ENCODE measurements at places on chromosomes 7 and 10.

- DNase-seq = no peak
These were observed 47.9 kb upstream of the ITPRID1 start for GRCh38 chr7:31466036-31466435.

GRCh38 chr10:33157103-33157502, 177.4 kb downstream of the NRP1 start:
- DNase-seq = no peak

DNA sequence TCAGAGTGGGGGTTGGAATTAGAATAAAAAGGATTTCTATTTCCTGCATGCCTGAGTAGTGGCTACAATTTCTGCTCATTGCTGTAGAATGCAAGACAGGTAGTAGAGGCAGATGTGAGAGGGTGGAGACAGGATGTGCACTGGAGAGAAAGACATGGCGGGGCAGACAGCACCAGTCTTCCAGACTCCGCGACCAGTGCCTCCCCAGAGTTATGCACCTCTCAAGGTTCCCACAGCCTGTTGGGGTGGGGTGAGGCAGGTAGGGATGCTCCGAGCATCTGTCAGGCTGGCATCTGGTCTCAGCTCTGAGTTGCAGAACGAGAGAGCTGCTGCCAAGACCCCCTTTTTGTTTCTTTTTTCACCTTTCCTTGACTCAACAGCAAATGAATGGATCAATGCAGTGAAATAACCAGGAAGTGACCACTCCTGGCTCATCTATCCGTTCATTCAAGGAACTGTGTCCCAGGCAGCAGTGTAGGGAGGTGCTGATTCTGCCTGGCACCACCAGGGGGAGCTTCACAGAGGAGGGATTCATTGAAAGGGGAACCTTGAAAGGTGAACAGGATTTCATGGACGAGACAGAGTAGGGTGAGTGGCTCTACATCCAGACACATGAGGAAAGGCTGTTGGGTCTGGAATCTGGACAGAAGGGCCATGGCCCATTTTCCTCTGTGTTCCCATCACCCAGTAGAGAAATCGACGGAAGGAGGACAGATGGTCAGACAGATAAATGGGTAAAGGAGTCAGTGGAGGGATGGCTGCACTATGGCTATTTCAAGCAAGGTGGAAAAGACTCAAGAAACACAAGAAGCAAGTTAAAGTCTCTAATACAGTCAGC, 17.2 kb upstream of the SLC18A3 start:
- DNase-seq = no peak

- DNase-seq = no peak
These were observed 35.2 kb upstream of the STOX1 start for GRCh38 chr10:68792115-68792514.

- DNase-seq = no peak
These were observed 52.0 kb downstream of the PAXIP1 start for GRCh38 chr7:154950960-154951359.

GRCh38 chr7:13333371-13333770, 645.9 kb downstream of the ARL4A start:
- DNase-seq = no peak

GRCh38 chr10:58856508-58857240, 319.8 kb upstream of the PHYHIPL start:
- no peak for DNase-seq

DNA sequence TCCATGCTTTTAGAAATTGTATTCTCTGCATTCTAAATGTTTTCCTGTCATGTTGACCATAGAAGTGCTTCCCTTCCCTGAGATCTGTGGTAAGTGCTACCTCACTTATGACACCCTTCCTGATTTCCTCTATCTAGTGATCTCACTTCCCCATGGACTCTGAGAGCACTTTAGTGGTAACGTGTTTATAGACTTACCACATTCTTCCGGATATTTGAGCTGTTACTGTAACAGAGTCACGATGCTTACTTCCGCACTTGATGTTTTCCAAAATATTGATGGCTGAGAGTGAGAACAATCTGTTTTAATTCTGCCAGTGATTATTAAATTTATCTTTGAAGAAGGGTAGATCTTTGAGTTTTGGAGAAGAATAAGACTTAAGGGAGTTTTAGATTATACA, 60.1 kb upstream of the NAMPT start:
- DNase-seq = no peak

DNA sequence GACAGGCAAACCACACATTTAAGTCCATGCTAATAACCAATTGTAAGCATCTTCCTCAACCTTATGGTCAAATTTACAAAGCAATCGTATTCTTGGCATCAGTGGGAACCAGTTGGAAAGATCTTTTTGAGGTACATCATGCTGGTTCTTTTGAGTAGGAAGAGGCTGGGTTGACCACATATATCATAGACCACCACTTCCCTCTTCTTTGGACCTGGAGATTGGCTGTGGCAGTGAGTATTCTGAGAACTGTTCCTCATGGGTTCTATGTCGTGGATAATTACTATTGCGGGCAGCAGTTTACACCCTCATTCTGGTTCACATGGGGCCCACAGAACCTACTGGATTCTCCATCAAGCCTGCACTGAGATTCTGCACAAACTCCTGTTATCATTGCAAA, 35.5 kb upstream of the C1GALT1 start:
- no peak for DNase-seq

DNA sequence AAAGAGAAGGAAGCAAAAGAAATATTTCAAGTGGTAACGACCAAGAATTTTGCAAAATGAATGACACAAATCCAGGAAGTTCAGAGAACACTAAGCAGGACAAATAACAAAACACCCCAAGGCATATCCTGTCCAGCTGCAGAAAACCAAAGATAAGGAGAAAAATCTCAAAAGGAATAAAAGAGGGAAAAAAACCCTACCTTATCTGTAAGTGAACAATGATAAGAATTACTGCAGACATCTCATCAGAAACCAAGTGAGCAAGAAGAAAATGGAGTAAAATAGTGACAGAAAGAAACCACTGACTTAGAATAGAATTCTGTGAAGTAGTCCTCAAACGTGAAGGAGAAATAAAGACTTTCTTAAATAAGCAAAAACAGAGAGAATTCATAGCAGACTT, 21.8 kb downstream of the CARD11 start:
- DNase-seq = no peak

GRCh38 chr7:1646391-1646790, 23.7 kb upstream of the ELFN1 start:
- DNase-seq = no peak

- DNase-seq = no peak
These were observed 108.4 kb upstream of the SDK1 start for GRCh38 chr7:3192669-3193068.

DNA sequence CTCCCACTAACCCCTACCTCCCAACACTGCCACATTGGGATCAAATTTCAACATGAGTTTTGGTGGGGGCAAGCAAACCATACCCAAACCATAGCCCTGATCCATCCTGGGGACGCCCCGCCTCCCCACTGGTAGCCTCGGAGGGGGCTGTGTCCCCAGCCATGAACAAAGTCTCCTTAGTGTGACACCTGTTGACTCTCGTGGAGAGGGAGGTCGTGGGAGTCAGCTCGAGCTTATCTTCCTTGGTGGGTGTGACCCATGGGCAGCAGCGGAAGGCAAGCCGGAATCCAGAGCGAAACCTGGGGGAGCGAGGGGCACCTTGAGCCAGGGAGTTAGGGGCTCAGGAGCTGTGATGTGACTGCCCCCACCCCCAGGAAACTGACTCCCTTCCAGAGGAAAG, 11.9 kb downstream of the TACR2 start:
- DNase-seq = no peak

DNA sequence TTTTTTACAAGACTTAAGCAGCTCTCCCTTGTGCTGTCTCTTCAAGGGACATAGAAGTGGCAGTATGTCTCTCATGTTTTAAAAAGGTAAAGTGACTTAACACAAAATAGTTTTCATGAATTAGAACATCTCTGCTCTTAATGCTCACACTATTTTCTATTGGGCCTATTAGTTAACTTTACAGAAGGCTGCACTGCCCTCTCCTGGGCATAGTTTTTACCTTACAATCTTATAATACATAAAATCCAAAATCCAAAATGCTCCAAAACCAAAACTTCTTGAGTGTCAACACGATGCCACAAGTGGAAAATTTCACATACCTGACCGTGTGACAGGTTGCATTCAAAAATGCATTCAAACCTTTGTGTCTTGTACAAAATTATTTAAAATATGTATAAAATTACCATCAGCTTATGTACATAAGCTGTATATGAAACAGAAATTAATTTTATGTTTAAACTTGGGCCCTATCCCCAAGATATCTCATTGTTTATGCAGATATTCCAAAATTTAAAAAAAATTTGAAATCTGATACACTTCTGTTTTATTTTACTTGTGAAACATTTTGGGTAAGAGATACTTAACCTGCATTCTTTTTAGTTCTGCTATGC, 25.8 kb downstream of the TES start:
- no peak for DNase-seq

GRCh38 chr10:30189238-30189580, 129.8 kb upstream of the JCAD start:
- DNase-seq = no peak

DNA sequence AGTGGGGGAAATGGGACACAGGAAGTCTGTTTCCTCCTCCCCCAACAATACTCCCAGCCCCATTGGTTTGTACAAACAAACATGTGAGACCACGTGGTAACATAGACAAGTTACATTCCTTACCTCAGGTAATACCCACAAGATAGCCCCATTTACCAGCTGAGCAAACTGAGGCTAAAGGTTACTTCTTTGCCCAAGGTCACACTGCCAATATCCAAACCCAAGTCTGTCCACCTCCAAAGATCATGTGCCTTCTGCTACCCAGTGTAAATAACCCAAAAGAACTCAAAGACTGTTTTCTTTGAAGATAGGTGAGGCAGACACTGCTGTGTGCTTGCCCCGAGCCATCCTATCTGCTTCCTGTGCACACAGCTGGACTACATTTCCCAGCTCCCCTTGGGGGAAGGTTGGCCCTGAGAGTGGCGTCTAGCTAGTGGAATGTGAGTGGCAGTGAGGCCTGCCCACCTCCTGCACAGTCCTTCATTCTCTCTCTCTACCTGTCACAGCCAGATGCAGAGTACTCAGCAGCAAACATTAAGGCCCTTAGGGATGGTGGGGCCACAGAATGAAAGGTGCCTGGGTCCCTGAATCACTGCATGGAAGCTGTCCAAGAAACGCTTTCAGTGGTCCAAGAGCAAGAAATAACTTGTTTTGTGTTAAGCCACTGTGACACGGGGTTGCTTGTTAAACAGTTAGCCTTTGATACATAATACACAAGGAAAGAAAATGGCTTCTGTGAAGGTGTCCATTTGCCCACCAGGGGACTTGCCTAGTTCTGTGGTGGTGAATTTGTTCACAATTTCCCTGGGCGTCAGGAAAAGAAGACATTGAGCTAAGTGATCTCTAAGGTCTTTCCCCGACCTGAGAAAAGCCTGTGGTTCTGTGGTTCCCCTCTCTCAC, 257.7 kb upstream of the NFE2L3 start:
- no peak for DNase-seq

DNA sequence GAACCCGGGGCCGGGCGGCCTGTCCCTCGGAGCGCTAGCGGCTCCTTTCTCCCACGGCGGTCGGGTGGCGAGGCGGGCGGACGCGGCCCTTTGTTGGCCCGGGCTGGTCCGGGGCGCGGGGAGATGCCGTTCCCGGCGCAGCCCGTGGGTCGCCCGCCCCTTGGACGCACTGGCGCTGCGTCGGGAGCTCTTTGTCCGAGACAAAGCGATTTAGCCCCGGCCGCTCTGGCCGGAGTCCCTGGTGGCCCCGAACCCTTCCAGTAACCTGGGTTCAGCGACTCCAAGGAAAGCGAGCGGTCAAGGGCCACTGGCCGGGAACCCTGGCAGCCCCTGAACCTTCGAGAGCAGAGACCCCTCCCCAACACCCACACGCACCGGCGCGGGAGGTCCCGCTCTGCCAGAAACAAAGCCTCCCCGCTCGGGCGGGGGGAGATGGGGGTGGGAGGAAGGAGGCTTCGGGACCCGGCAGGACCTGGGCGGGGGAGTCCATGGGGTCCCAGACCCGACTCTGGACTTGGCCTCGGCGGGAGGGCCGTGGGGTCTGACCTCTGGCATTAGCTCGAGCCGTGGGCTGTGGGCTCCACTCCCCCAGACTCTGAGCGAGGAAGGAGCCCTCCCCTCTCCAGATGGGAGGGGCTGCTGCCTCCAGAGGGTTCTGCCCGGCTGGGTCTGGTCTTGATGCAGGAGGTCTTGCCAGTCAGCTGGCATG, 836 bp downstream of the DPYSL4 start:
- DNase-seq = no peak

- DNase-seq = no peak
These were observed 51.5 kb downstream of the HK1 start for GRCh38 chr10:69329721-69330178.

- no peak for DNase-seq
These were observed 49.3 kb downstream of the CALML3 start for GRCh38 chr10:5573968-5574641.

DNA sequence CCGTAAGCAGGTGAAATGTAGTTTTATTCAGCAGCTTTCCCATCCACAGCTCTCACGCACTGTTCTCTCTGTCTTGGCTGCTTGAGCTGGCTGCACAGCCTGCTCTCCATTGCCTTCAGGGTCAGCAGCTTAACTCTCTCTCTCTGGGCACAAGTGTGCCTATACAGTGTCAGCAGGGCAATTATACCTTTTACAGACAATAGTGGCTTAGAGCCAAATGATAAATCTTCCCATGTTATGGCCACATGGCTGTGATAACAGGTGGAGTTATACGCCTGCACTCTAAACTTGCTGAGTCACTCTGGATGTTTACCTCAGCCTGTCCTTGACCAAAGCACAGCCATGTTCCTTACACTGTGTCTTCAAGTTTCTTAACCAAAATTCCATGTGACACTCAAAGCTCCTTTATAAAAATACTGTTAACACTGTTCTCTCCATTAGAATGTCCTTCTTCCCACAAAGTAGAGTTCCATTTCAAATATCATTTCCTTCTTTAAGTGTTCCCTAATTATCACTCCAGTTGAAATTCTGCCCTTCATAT, 6.1 kb downstream of the RNF133 start:
- DNase-seq = no peak

DNA sequence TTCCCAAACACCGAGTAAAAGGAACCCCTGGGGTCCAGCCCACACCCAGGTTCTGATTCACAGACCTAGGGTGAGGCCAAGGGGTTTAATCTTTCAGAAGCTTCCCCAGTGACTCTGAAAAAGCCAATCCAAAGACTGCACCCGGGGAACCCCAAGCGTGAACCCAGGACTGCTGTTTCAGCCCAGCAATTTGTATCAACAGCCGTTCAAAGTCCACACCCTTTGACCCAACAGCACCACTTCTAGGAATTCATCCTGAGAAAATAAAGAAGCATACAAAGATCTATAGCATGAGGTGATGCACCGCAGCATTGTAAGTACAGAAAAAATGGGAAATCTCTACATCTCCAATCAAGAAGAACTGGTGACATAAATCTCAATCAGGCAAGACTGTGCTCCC, 24.4 kb downstream of the DLG5 start:
- no peak for DNase-seq

All from GOT3 (cell line).